ENCODE measurements at places on chromosomes 2 and 18.

DNA sequence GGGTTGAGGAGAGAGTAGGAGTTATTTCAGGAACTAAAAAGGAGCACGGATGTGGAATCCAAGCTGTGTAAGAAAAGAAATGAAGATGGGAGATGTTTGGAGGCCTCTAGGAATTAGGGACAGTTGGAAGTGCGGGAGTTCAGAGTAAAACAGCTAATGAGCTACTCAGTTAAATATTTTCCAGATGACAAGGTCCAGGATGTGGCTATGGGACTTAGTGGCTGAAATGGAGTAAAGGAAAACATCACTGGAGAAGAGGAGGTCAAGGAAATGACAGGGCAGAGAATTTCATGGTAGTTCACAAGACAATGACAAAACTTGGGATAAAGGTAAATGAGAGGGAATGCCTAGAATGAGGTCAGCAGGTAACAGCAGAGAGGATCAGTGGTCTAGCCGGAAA, 13.0 kb downstream of the GPR155 start:
- no peak for DNase-seq

GRCh38 chr2:224392545-224392944, 9.4 kb downstream of the FAM124B start:
- no peak for DNase-seq

GRCh38 chr2:152600051-152600657, 117.1 kb downstream of the PRPF40A start:
- DNase-seq: no peak

DNA sequence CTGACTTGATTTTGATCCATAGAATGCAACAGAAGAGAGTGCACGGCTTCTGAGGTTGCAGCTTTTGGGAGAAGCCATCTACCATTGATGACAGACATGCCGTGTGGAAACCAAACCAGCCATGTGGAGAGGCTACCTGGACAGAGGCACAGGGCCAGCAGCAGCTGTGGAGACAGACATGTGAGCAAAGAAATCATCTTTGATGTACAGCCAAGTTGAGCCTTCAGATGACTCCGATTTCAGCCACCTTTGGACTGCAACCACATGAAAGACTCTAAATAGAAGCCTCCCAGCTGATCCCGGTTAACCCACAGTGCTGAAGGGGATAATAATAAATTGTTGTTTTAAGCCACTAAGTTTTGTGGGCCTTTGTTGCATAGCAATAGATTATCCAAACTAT, 54.2 kb downstream of the TSN start:
- no peak for DNase-seq

DNA sequence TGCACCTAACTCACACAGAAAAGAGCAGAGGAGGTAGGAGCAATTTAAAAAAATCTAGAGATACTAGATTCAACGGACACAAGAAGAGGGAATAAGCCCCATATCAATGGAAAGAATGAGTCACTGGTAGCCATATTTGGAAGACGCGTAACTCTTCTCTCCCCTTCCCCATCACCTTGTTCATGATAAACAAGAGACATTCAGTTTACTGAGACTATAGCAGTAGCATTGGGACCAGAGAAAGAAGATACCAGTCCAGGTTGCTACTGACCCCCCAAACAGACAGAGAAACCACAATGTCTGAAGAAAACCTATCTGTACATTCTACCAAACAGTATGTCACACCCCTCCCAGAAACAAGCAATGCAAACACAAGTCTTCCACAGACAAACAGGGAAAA, 81.1 kb downstream of the SLC66A3 start:
- no peak for DNase-seq

Data from stimulated activated CD8-positive, alpha-beta memory T cell treated with anti-CD3 and anti-CD28 coated beads, Interleukin-7, amount 100 ng/mL, for 1 hour (primary cell).